ENCODE measurements at places on chromosomes 5 and 9. TPM values are rescaled to one million over a fixed set of nuclear protein-coding genes. Genes with fewer than 3 reads are reported as not detected.

The NEUROG1 gene
- not detected for total RNA-seq

GRCh38 chr5:168477060-168477459 lies 9.2 kb upstream of the RARS1 start:
- H3K36me3 ChIP-seq = no peaks in the 10 kb centered on the region
- no peak overlapping the region for H3K4me3 ChIP-seq
- no peak overlapping the region for H3K27ac ChIP-seq
- H3K27me3 ChIP-seq = no peaks in the 10 kb centered on the region
- DNase-seq = no peak

DNA sequence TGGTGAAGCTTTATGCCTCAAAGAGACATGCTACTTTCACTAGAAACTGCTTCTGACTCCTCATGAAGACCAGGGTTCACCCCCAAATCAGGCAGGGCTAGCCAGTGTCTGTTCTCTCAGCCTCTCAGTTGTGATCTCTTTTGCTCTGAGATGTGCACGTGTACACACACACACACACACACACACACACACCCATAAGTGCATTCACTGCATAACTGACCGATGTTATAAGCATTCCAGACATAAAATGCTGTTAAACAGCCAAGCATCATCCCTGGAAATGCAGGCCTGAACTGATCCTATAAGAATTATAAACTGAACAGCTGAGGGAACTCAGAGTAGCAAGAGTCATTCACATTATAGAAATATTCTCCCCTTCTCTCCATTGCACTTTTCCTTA lies 85.0 kb downstream of the FSTL4 start:
- H3K4me1 ChIP-seq = no peaks in the 10 kb centered on the region
- H3K36me3 ChIP-seq = no peaks in the 10 kb centered on the region
- DNase-seq = no peak
- no peak overlapping the region for H3K4me3 ChIP-seq
- H3K27me3 ChIP-seq = no peaks in the 10 kb centered on the region

GRCh38 chr9:111828193-111828592 lies 33.5 kb upstream of the SHOC1 start:
- H3K36me3 ChIP-seq = no peaks in the 10 kb centered on the region
- no peak overlapping the region for H3K27ac ChIP-seq
- H3K4me1 ChIP-seq = no peaks in the 10 kb centered on the region
- H3K4me3 ChIP-seq = no peak overlapping the region

- DNase-seq = no peak
- H3K4me3 ChIP-seq = no peak overlapping the region
- no peaks in the 10 kb centered on the region for H3K36me3 ChIP-seq
- no peaks in the 10 kb centered on the region for H3K27me3 ChIP-seq
Measured at GRCh38 chr5:160352308-160352707, 18.1 kb downstream of the C1QTNF2 start.

DNA sequence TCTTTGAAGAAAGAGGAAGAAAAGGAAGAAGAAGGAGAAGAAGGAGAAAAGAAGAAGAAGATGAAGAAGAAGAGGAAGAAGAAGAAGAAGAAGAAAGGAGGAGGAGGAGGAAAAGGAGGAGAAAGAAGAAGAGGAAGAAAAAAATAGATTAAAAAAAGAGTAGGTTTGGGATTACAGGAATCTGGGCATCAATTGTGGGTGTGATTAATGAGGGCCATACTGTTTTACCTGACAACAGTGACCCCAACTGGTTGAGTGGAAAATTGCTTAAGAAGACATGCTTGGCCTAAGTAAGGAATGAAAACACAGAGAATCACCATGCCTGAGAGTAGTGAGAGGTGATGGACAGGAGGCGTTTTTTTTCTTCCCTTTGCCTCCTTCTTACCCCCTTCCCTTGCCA lies 114.6 kb downstream of the FAM170A start:
- no peak overlapping the region for H3K27ac ChIP-seq
- H3K36me3 ChIP-seq = no peaks in the 10 kb centered on the region
- H3K27me3 ChIP-seq = no peaks in the 10 kb centered on the region
- no peak for DNase-seq

DNA sequence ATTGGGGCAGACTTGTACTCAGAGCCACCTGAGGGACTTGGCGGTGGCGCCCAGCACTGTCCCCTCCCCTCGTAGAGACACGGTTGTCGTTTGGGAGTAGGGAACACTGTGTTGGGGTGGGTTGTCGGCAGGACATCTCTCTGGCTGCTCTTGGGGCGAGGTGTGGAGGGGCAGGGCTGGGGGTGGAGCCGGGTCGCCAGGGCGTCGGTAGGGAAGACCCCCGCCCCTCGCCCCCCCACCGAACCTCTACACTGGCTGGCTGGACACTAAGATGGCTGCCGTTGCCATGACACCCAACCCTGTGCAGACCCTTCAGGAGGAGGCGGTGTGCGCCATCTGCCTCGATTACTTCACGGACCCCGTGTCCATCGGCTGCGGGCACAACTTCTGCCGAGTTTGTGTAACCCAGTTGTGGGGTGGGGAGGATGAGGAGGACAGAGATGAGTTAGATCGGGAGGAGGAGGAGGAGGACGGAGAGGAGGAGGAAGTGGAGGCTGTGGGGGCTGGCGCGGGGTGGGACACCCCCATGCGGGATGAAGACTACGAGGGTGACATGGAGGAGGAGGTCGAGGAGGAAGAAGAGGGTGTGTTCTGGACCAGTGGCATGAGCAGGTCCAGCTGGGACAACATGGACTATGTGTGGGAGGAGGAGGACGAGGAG lies 778 bp downstream of the TRIM41 start:
- H3K27ac ChIP-seq = peak overlapping the region; percentile 98
- DNase-seq = peak; percentile 57
- H3K4me1 ChIP-seq = peaks cover 16% of the 10 kb centered on the region
- no peaks in the 10 kb centered on the region for H3K36me3 ChIP-seq

DNA sequence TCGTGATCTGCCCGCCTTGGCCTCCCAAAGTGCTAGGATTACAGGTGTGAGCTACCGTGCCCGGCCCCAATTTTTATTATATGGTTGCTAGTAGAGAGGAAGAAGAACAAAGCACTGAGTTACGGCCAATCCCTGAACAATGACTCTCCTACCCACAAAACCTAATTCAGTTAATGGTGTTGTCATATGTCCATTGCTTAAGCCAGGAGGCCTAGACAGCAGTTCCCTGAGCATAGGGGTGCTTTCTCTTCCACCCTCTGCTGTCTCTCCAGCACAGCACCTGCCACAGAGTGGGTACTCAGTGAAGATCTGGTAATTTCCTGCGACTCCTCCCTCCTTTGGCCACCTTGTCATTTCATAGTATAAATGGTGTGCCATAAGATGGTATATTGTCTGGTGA lies 21.4 kb upstream of the LTC4S start:
- H3K4me3 ChIP-seq = no peak overlapping the region
- DNase-seq = no peak
- no peak overlapping the region for H3K27ac ChIP-seq
- peaks cover 88% of the 10 kb centered on the region for H3K36me3 ChIP-seq
- no peaks in the 10 kb centered on the region for H3K27me3 ChIP-seq

DNA sequence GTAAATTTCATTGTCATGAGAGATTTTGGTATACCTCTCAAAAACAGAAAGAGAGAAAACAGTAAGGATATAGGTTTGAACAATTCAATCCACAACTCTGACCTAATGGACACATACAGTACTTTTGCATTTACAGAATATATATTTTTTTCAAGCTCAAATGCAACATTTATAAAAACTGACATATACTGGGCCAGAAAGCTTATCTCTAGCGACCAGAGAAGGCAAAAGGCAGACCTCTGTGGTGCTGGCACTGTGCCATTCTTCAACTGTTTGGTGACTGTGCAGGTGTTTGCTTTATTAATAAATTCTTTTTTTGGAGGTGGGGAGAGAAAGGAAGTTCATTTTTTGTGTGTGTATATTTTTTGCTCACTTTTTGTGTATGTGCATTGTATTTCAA lies 6.0 kb upstream of the PLAC8L1 start:
- no peaks in the 10 kb centered on the region for H3K27me3 ChIP-seq
- no peak overlapping the region for H3K27ac ChIP-seq
- no peak for DNase-seq
- H3K4me3 ChIP-seq = no peak overlapping the region
- no peaks in the 10 kb centered on the region for H3K4me1 ChIP-seq

The TMEM174 gene
- not detected for total RNA-seq

DNA sequence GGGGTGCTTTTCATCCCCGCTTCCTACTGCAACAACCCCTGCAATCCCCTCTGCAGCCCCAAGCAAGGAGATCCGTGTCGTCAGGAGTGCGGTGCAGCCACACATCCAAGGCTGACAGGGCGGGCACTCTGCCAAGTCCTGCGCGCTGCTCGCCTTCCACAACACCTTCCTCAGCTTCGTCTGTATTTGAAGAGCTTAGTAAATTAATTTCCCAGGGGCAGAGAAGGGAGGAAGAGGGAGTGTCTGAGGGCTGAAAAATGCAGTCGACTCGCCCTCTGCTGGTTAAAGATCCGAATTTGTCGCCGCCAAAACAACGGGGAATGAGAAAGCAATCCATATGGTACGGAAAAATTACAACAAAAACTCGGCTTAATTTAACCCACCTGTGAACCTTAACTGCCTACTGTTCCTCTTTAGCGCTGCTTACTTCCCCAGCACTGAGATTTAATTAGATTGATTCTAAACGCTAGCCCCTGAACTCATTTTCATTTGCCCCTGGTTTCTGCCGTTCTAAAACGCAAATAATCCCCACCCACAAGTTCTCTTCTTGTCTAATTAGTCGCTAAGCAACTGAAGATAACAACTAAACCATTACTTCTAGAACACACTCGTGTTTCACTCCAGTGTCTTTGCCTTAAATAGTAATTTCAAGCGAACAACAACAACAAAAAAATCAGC lies 10.9 kb upstream of the PCDHB1 start:
- H3K27me3 ChIP-seq = no peaks in the 10 kb centered on the region
- H3K4me1 ChIP-seq = no peaks in the 10 kb centered on the region
- H3K4me3 ChIP-seq = peak overlapping the region; percentile 43

DNA sequence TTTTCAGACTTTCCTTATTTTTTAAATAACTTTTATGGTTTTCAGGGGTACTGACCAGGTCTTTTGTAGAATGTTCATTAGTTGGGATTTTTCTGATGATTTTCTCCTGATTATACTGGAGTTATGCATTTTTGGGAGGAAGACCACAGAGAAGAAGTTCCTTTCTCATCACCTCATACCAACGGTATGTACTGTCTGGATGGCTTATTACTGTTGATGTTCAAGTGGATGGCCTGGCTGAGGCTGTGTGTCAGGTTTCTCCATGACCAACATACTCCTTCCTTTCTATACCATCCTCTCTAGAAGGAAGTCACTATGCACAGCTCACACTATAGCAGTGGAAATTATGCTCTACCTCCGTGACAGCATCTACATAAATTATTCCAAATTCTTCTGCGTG lies 71.1 kb upstream of the NR3C1 start:
- H3K4me1 ChIP-seq = no peaks in the 10 kb centered on the region
- H3K27me3 ChIP-seq = no peaks in the 10 kb centered on the region
- H3K27ac ChIP-seq = no peak overlapping the region

GRCh38 chr9:105835721-105836120 lies 141.4 kb downstream of the TMEM38B start:
- H3K36me3 ChIP-seq = no peaks in the 10 kb centered on the region
- no peak overlapping the region for H3K4me3 ChIP-seq
- peak; percentile 18 for DNase-seq
- H3K27ac ChIP-seq = no peak overlapping the region
- H3K27me3 ChIP-seq = no peaks in the 10 kb centered on the region

GRCh38 chr9:132239518-132239917 lies 77.7 kb downstream of the NTNG2 start:
- no peak overlapping the region for H3K27ac ChIP-seq
- H3K36me3 ChIP-seq = no peaks in the 10 kb centered on the region
- no peaks in the 10 kb centered on the region for H3K27me3 ChIP-seq
- H3K4me3 ChIP-seq = no peak overlapping the region
- peaks cover 17% of the 10 kb centered on the region for H3K4me1 ChIP-seq
- DNase-seq = no peak

- no peak overlapping the region for H3K27ac ChIP-seq
- H3K36me3 ChIP-seq = peaks cover 65% of the 10 kb centered on the region
- H3K27me3 ChIP-seq = no peaks in the 10 kb centered on the region
- DNase-seq = no peak
Measured at GRCh38 chr5:157785801-157786200, 42.3 kb downstream of the LSM11 start.

GRCh38 chr9:7192266-7192665 lies 434.5 kb downstream of the KDM4C start:
- no peaks in the 10 kb centered on the region for H3K36me3 ChIP-seq
- H3K4me1 ChIP-seq = no peaks in the 10 kb centered on the region
- H3K4me3 ChIP-seq = no peak overlapping the region
- no peak overlapping the region for H3K27ac ChIP-seq

DNA sequence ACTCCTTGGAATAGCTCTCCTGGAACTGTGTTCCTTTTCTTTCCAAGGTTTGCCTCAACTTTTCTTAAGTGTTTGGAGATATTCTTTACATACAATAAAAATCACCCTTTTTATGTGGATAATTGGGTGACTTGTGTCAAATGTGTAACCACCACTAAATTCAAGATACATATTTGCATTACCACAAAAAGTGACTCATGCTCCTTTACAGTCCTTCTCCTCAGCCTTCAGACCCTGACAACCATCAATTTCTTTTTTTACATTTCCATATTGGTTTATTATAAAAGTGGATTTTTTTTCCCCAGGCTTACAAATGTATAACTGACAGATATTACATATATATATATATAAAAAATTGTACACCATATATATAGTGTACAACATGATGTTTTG lies 372.0 kb upstream of the KCNN2 start:
- H3K4me3 ChIP-seq = no peak overlapping the region
- no peak overlapping the region for H3K27ac ChIP-seq
- no peak for DNase-seq
- H3K4me1 ChIP-seq = no peaks in the 10 kb centered on the region

DNA sequence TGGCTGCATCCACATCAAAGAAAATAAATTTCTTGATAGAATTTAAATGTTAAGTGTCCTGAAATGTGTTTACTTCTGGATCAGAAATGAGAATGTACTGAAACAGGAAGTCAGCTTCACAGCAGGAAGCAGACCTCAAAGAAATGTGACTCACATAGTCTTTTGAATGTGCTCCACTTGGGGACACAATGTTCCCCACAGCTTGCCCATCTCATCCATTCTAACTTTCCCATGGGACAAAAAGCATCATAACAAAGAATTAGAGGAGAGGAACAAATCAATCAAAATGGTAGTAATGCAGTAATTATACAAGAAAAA lies 85.7 kb downstream of the GRAMD2B start:
- no peaks in the 10 kb centered on the region for H3K36me3 ChIP-seq
- H3K27me3 ChIP-seq = no peaks in the 10 kb centered on the region
- peaks cover 32% of the 10 kb centered on the region for H3K4me1 ChIP-seq
